Activated T-helper 17 cell treated with anti-CD3 and anti-CD28 coated beads, Interleukin-2, amount 50 U/mL, for 72 hours (primary cell): ENCODE measurements at places on chromosomes 6 and 20.

GRCh38 chr6:104653781-104654180, 205.9 kb downstream of the HACE1 start:
- peak; percentile 43 for ATAC-seq

GRCh38 chr6:14126191-14126590, 8.6 kb downstream of the CD83 start:
- ATAC-seq: no peak

- ATAC-seq: no peak
These were observed 473 bp upstream of the DTNBP1 start for GRCh38 chr6:15663130-15663871.

DNA sequence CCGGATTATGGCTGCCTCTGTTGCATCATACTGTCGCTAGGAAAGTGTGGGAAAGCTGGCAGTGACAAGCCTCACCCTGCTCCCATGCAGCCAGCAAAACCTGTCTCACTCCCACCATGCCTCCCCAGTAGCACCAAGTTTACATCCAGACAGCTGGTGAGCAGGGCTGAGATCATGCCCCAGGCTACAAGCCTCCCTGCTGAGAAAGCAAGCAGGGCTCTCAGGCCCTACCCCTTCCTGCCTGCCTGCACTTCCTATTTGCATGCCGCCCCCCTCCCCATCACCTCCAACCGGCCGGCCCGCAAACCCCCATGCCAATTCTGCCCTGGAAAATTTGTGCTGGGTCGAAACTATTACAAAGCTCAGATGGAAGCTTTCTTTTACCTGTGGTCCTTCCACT, 408.2 kb upstream of the FKBP1C start:
- ATAC-seq: no peak

DNA sequence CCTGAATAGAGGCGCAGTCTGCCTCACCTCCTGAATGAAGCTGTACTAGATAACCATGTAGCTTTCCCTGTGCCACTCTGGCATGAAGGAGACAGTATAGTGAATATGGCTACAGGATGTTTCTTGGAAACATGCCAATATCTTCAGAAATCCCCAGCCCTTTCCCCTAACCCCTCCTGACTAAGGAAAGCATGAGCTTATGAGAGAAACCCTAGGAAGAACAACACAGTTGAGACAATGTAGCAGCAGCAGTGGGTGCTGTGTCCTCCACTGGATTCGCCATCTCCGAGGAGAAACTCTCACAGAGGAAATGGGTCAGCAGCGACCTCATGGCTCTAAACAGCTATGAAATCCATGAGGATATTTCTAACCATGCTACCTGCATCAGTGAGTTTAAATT, 6.7 kb downstream of the HLA-DQA1 start:
- ATAC-seq: no peak

- no peak for ATAC-seq
These were observed 364.3 kb upstream of the PTCHD4 start for GRCh38 chr6:48475275-48475674.

DNA sequence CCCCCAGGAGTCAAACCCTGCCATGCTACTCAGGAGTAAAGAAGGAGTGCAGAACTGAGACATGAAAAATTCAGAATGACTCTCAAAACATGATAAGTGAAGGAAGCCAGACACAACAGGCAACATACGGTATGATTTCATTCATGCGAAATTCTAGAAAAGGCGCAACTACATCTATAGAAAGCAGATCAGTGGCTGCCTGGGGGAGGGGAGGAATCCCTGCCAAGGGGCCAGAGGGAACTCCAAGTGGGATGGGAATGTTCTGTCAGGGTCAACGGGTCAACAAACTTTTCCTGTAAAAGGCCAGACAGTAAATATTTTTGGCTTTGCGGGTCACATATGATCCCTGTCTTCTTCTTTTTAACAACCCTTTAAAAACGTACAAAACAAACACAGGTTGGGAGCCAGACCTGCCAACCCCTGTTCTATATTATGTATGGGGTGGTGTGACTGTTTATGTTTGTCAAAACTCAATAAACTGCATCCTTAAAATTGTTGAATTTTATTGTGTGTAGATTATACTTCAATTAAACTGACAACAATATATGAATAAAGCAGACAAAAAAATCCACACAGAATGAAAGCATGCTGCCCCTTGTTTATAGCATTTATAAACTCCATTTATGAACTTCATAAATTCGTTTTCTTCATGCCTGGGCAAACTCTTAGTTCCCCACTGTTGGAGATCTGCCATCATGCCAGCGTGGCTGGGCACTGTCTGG, 56.6 kb upstream of the TRAF3IP2 start:
- no peak for ATAC-seq

DNA sequence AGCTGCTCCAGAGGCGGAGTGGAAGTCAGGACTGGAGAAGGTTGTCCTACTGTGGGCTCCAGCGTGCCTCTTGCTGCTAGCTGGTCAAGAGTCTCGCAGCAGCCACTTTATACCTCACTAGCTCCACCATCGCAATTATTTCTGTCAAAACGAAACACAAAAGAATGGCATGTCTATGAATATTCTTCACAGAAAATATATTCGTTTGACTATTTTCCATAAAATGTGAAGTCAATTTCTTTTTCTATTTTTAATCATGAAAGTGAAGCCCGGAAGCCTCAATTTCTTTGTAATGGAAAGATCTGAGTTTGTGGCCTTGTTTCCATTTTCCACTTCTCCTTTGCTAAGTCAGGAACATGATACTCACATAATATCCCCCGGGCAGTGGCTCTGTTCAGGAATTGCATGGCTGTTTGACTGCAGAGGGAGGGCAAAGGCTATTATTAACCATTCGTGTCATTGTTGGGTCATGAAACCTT, 51.7 kb downstream of the DTD1 start:
- no peak for ATAC-seq
